ENCODE measurements at places on chromosomes 1 and 21.

DNA sequence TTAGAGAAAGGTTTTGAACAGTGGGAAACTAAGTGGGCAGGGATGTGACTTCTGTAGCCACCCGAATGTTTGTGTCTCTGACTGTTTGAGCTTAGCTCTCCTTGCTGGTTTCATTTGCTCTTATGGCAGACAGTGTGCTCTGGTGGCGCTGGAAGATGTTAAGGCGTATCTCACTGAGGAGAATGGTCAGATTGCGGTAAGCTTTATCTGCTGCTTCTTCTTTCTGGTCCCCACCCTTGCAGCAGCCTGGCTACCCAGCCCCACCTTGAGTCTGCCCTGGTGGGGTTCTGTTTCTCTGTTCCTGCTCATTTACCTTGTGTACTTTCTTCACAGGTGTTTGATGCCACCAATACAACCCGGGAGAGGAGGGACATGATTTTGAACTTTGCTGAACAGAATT, 9.9 kb downstream of the PFKFB2 start:
- no peak for DNase-seq

- DNase-seq = peak; percentile 70
These were observed 5.8 kb upstream of the TGFB2 start for GRCh38 chr1:218339267-218339831.

DNA sequence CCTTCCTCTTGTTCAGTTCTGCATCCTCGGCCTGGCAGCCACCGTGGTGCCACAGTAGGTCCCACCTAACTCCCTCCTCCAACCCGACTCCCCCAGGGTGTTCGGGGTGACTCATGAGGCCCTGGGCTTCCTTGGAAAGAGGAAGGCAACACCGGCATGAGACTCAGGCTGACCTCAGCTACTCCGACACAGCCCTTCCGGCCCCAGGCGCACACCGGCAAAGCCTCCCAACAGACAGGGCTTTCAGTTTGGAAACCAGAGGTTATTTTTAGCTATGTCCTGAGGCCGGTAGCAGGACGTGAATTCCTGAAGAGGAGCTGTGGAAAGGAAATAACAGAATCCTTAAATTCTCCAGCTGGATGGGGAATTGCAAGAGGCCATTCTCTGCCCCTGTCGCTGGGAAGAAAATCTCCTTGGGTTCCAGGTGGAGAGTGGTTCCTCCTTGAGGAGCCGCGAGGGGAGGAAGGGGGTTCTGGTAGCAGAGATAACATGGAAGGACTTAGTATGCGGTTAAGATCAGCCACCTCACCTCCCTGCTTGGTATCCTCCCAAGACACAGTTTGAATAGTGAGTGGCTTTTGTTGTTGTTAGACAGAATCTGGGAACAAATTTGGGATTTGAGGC, 24.4 kb downstream of the PLXNA2 start:
- DNase-seq = peak; percentile 85

DNA sequence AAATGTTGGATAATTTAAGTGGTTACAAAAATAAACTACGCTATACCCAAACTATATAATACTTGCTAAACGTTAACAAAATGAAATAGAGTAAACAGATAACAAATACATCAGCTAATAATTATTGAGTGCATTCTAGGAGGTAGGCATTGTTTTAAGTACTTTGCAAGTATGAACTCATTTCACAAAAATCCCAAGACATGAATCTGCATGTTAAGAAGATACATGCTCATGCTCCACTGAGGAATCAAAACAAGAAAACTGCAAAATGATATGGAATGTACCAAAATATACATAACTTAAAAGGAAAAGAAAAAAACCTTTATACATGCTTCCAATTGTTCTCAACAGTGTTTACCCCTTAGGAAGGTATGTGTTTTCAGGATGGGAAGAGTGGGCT, 2.5 kb downstream of the FRRS1 start:
- DNase-seq = no peak

DNA sequence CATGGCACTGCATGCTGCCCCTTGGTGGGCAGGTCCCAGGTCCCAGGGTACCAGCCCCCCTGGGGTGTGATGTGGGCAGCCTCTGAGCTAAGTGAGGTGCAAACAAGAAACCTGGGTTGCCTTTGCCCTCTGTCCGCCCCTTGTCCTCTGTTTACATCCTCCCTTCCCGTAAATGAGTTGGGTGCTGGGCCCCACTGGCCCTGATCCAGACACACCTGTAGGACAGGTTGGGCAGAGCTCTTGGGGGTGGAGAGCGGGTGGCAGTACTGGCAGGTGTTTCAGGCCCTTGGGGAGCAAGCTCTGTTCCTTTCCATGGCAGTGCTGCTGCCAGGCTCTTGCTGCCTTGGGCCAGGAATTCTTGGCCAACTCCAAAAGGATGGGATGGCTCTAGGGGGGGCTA, 35.8 kb downstream of the ELF3 start:
- DNase-seq = peak; percentile 43
